Cortex of kidney (tissue), 1 donor: ENCODE measurements at places on chromosomes 13 and 19.

DNA sequence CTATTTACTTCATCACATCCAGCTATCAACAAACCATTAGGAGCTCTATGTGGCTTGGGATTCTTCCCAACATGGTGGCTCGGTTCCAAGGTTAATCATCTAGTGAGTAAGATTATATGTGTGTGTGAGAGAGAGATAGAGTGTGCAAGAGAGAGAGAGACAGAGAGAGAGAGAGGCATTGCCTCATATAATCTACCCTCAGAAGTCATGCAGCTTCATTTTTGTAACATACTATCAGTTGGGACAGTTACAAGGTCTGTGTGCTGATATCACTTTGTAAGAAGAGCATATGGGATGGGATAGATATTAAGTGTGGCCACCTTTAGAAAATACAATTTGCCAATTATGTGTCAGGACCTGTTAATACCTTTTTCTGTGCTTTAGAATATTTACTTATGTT is 104.1 kb downstream of the NDFIP2 start:
- no peak for DNase-seq

- DNase-seq: no peak
Observed at GRCh38 chr19:11821474-11822109, 7.5 kb downstream of the ZNF440 start.

DNA sequence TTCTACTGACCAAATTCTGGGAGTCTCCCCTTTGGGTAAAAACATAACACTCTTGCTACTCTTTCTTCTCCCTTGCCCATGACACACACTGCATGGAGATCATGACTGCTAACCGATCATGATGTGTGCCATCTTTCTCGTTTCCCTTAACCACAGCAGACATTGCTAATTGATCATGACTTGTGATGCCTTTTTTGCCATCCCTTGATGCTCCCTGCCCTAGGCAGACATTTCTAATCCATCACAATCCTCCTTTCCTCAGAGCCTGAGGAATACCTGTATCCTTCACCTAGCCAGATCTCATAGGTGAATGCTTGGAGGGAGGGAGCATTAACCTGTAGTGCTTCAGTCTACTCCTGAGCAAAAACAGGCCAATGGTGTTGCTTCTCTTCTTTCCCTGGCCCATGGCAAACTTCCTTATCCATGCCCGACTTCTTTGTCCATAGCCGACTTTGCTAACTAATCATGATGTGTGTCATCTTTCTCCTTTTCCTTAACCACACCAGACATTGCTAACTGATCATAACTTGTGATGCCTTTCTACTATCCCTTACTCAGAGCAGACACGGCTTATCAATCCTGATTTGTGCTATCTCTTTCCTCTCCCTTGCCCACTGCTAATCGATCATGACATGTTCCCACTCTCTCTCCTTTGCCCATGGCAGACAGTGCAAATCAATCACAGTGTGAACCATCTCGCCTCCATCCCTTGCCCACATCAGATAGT is 17.7 kb downstream of the NUMBL start:
- no peak for DNase-seq

DNA sequence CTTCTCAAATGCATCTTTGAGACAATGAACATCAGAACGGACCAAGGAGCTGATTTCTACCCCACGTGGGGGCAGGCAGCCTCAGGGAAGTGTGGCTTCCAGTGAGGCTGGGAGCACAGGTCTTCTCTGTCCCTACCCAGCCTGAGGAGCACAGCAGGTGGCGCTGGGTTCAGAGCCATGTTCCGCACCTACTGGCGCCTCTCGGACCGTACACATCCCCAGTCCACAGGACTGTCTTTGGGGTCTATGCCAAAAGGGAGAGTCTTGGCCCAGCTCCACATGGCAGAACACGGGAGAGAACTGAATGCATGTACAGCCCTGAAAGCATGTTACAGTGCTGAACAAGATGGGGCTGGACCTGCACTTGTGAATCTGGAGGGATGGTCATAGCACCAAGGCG is 22.6 kb downstream of the SUGP1 start:
- no peak for DNase-seq

- DNase-seq: no peak
Observed at GRCh38 chr19:4363571-4364304, 20.4 kb downstream of the MPND start.

GRCh38 chr13:42189061-42189460 is 82.9 kb upstream of the AKAP11 start:
- DNase-seq: no peak

DNA sequence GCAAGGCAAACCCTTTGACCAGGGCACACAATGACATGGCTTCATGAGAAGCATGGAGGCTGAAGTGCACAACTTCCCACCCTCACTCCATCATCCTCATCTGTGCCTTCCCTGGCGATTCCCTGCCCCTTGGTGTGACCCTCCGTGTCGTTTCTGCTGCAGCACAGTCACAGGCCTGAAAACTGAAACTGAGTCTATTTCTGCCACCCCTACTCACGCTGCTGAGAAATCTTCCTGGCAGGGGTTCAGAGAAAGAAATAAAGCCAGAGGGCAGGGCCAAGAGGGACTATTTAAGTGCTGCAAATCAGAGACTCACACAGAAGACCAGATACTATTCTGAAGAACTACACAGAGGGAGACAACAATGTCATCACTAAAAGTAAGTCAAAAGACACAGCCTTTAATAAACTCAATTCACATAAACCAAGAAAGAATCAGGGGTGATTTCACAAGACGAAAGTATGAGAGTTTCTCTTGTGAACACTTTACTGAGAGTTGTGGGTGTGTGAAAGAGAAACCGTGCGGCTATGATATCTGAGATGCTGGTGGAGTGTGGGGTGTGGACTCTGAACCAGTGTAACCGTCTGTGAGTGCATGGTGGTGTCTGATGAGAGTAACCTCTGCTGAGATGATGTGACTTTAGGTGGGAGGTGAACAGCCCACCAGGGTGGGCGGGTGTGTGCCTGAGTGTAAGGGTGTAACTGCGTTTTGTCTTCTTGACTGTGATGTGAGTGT is 23.5 kb downstream of the LGALS16 start:
- no peak for DNase-seq

DNA sequence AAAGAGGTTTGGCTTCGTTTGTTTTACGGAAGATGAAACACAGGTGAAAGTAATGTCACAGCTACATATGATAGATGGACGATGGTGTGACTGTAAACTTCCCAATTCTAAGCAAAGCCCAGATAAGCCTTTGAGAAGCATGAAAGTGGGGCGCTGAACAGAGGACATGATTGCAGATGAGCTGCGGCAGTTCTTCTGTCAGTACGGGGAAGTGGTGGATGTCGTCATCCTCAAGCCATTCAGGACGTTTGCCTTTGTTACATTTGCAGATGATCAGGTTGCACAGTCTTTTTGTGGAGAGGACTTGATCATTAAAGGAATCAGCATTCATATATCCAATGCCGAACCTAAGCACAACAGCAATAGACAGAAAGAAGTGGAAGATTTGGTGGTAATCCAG is 111.5 kb upstream of the DIAPH3 start:
- DNase-seq: no peak

DNA sequence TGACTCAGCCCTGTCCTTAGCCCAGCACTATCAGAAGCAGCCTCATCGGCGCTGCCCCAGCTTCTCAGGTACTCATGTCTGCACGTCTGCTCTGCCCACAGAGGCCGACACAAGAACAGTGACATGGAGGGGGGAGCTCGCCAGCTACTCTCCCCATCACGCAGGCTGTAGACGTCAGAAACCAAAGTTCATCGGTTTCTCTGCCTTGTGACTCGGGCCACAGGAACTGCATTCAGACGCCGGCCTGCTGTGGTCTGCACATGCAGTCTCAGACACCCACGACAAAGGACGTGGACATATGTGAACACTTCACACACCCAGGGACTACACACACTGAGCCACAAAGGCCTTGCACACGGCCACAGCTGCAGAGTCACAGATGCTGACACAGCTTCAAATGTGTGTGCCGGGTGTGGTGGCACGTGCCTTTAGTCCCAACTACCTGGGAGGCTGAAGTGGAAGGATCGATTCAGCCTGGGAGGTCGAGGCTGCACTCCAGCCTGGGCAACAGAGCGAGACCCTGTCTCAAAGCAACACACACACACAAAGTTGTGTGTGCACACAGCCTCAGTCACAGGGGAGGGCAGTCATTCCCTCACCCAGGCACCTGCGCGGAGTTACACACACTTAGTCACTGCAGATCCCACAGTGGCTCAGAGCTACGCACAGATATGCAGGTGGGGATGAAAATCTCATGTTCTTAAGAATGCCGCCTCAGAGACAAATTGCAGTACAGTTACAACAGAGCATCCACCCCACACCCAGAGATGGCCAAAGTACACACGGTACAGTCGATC is 4.9 kb upstream of the ZFP36 start:
- DNase-seq: no peak
